ENCODE measurements at places on chromosomes 13 and 19. TPM values are rescaled to one million over a fixed set of nuclear protein-coding genes. Genes with fewer than 3 reads are reported as not detected.

- no peak for DNase-seq
Observed at GRCh38 chr19:11261971-11262839, at the start of gene DOCK6. Gene DOCK6 (minus strand): TSS chr19:11262524. CDS start chr19:11262440, 84 bp downstream.

DNA sequence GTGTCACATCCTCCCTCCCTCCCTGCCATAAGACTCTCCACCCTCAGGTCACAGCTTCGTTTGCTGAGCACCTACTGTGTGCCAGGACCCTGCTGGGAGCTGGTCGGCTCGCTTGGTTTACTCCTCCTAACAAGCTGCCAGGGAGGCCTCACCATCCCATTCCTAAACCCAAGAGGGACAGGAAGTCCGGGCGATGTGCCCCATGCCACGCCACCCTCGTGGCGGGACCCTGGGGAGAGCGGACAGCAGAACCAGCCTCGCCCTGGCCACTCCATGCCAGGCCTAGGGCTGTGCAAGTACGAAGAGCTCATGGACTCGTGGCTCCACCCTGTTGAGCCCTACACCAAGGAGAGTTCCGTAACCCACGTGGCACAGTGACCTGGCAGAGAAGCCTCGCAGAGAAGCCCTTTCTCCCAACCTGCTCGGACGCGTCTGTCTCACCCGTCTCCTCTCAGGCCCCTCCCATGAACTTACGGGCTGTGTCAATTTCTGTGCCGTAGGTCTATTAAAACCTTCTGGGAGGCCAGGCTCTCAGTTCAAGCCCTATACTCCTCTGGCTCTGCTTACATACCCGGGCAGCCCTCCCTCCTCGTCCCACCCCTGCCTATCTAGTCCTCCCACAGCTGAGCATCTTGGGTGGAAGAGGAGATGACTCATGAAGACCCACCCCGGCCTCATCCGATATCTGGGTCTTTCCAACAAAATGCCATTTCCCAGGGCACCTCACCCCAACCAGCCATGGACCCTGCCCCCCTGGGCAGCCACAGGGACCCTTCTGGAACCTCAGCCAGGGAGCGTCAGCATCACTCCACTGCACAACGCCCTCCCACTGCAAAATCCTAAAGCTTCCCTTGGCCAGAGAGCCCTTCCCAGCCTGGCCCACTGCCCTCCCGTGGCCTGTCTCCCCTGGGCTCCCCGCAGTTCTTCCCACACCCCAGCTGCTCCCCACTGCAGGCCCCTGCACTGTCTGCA, 2.6 kb downstream of the UBXN6 start:
- peak; percentile 86 for DNase-seq

DNA sequence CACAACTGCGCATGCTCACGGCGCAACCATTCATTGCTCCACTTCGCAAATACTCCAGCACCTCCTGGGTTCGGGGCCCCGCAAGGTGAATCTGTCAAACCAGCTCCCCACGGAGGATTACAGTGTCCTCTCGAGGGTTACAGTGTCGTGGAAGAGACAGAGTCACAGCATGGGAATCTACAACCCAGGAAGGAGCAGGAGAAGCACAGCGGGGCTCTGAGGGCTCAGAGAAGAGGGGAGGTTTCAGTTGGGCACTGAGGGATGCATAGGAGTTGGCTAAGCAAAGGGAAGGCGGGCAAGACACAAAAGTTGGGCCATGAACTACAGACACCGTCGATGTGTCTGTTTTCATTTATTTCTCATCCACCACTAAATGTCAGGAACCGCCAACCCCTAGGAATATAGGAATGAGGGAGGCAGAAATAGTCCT, 1.0 kb upstream of the GTF2F1 start:
- no peak for DNase-seq

- no peak for DNase-seq
Observed at GRCh38 chr13:105878119-105878700, 657.3 kb downstream of the EFNB2 start.

DNA sequence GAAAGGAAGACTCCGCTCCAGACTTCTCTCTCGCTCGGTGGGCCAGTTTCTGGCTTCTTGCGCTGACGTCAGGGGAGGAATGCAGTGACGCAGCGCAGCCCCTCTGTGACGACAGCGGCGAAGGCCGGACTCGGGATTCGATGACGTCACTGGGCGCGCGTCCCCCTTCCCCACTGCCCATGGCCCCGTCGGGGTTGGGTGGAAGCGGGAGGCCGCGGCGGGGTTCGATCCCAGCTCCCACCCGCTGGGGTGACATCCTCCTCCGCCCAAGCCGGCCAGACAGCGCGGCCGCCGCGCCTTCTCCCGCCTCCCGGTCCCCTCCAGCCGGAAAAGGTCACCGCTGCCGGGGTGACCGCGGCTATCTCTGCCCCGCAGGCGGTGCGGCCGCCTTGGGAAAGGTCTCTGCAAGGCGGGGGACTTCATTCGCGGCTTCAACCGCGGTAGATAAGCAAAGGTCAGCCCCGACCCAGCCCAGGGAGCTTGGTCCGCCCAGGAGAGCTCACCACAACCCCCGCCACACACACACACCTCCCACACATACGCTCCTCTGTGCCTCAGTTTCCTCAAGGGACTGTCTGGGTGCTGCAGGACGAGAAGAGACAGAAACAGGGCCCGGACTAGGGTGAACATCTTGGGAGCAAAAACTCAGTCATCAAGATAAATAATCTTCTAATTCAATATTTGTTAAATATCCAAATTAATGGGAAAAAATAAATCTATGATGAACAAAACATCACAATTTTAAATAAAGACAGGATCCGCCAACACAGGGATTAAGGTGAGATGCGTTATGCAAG, 844 bp upstream of the RFX1 start:
- no peak for DNase-seq

- DNase-seq: no peak
Observed at GRCh38 chr13:112451512-112452379, 75.6 kb downstream of the SPACA7 start.

DNA sequence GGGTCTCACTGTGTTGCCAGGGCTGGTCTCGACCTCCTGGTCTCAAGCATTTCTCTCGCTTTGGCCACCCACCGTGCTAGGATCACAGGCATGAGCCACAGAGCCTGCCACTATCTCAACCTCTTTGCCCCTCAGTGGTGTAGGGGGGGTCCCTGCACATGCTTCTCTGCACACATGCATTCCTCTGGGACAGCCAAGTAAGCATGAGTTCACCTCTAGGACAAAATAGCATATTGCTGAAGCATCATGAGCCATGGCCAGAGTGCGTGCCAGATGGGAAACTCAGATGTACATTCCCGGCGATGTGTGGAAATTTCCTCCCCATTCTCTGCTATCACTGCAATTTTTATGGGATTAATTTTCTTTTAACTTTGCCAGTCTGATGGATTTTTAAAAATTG, 23.1 kb downstream of the CHAF1A start:
- no peak for DNase-seq

- peak; percentile 84 for DNase-seq
Observed at GRCh38 chr13:27171827-27172494, 350 bp upstream of the USP12 start.

DNA sequence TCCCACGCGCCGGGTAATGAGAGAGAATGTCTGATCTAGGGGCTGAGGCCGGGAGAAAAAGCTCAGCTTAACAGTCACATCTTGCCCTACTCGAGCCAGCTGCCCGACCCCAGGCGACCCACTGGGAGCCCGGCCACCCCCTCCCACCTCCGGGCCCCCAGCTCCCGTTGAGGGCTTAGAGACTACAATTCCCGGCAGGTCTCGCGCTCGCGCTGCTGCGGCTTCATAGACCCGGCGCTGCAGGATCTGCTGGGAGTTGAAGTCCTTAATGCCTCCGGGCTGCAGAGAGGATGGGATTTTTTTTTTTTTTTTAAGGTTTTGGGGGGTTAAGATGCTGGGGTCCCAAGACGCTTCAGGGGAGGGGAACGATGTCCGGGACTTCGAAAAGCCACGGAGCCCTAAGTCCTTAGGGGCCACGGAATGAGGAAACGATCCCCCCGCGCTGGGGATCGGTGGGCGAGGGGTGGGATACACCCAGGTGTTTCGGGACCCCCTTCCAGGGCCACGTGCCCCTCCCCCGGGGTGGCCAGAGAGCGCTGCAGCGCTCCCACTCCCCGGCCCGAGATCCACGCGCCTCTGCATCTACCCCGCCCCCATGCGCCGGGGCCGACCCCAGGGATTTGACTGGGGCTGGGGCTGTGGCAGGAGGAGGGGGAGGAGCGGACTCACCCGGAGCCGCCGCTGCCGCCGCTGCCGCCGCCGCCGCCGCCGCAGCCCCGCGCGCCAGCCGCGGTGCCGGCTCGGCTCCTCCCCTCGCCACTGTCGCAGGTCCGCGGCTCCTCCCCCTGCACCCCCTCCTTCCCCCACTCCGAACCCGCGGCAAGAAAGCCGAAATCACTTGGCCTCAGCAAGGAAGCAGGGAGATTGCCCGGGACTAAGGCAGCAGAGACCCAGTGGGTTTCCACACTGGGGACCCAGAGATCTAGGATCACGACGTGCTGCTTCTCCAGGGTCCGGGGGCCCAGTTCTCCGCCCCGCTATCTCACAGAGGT, at the start of gene SYT3:
Gene SYT3 (minus strand): TSS at position 761 of the 992 bp plus-strand sequence. CDS start 2,470 bp downstream, outside the sequence.
- DNase-seq: no peak

DNA sequence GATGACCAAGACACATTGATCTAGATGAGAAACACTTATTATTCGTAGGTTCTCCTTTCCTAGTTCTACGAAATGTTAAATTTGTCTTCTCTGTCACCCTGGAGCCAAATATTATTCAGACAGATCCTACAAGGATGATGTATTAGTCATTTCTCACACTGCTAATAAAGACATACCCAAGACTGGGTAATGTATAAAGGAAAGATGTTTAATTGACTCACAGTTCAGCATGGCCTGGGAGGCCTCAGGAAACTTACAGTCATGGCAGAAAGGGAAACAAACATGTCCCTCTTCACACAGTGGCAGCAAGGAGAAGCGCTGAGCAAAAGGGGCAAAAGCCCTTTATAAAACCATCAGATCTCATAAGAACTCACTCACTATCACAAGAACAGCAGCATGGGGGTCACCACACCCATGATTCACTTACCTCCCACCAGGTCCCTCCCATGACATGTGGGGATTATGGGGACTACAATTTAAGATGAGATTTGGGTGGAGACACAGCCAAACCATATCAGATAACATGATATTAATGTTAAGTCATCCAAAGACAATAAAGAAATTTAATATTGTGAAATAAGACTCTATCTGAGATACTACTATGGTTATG, 1248.8 kb upstream of the SLC10A2 start:
- DNase-seq: peak; percentile 67

- no peak for DNase-seq
Observed at GRCh38 chr13:113951246-113951999, 22.5 kb downstream of the C13orf46 start.

DNA sequence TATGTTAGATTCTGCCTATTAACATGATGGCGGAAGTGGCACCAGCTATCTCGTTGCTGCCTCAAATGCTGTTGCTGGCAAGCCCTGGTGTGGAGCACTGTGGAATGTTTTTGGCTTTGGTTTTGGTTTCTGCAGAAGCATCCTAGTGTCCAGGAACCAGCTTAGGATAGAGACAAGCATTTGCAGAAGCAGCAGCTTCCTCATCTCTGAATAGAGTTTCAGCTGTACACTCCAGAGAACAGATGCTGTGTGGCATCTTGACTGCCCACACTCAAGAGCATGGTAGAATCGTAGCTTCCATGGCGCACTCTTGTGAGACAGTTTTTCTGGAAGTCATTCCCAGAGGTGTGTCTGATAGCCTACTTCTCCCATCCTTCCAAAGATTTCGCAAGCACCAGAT, 145.3 kb upstream of the RXFP2 start:
- DNase-seq: no peak

DNA sequence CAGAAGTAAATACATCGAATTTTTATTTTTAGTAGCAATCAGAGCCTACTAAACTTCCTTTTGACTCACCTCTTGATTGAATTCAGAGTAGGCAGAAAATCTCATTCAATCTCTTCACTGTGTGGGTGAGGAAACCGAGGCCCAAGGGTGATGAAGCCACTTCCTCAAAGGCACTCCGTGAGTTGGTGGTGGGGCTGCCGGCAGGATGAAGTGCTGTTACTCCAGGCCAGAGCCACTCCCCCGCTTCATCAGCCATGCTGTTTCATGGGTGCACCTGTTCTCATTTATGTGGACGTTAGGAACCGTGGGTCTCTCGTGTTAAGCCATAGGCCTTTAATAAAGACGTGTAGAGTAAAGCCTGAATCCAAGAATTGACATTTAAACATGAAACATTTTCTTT, 13.2 kb downstream of the ING1 start:
- DNase-seq: no peak

GRCh38 chr13:29858667-29859066, 8.2 kb upstream of the UBL3 start:
- DNase-seq: no peak

DNA sequence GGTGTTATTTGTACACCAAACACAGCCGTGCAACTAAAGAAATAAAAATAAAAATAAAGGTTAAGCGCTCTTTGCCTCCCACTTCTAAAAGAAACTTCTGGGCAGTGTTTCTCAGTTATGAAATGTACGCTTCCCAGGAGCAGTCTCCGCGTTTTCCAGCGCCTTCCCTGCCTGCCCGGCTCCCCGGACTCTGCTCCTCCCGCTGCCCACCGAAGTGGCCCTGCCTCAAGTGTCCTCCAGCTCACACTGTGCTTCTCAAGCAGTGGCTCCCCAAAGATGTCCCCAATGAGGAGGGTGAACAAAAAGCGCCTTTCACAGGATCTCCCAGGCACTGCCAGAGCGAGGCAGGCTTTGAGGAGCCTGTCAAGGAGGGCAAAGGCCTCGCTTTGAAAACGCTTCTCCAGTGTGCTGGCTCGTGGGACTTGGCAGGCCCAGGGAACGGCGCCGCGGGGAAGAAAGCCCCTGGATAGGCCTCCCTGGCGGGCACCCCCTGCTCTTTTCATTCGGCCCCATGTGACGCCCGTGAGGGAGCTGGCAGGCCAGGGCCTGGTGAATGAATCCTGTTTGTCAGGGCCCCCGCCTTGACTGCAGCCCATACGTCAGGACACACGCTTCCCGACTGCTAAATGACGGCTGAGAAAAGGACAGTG, 187.1 kb downstream of the FOXO1 start:
- no peak for DNase-seq

DNA sequence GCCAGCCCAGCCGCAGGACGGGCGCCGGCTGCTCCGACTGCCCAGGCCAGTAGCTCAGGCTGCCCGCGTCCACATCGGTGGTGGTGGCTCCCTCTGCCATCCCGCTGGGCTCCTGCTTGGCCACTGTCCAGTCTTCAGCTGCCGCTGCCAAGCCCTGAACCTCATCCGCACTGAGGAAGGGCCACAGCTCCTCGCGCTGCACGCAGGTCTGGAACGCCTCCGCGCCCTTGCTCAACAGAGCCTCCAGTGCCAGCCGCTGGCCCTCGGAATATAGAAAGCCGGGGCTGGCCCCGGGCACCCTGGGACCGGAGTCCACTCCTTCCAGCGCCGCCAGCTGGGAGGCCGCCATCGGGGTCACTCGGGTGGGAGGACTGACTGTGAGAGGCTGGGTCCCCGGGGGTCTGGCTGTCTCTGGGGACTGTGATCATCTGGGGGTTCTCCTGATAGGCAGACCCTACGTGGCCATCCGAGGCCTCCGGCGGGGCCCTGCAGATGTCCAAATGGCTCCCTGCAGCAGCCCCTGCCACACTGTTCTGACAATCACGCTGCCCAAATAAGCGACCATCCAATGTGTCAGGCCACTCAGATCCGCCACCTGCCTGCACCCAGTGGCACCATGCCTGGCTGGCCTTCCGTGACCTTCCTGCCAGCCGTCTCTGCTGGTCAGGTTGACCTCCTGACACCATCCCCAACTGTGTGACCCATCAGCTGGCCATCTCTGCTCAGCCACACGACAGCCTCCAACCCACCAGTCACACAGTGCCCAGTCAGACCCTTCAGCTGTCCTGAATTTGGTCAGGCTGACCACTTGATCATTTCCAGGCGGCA, 1.6 kb downstream of the FAM83E start:
- no peak for DNase-seq

- no peak for DNase-seq
Observed at GRCh38 chr13:77868717-77869116, 49.9 kb downstream of the EDNRB start.

Gene ADPRHL1
- total RNA-seq: 1.0 TPM

Gene CRX
- not detected for total RNA-seq

Gene PRKCG
- total RNA-seq: 0.07 TPM

Gene GARIN5A
- total RNA-seq: 0.95 TPM

Measured in foreskin keratinocyte (primary cell).